Activated CD4-positive, CD25-positive, alpha-beta regulatory T cell treated with anti-CD3 and anti-CD28 coated beads, Interleukin-2, amount 50 U/mL, for 16 hours (primary cell): ENCODE measurements at places on chromosomes 1 and 21.
A peak's percentile ranks its signal among the peaks of the same experiment; 100 is the strongest.

DNA sequence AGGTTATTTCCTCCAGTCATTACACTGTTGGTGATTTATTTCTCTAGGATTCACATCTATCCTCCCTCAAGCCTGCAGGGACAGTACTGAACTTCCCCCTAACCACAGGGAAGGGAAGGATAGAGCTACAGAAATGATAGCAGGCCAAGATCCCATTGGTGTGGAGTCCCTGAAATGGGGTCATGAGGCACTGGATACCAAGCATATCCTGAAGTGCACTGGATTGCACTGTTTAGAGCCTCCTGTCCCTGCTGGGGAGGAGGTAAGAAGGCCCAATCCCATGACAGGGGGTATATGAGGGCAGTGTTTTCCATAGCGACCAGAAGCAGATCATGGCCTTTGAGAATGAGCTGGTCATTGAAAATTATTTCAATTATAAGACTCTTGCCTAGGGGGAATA lies 56.8 kb downstream of the C1orf21 start:
- no peak for DNase-seq

DNA sequence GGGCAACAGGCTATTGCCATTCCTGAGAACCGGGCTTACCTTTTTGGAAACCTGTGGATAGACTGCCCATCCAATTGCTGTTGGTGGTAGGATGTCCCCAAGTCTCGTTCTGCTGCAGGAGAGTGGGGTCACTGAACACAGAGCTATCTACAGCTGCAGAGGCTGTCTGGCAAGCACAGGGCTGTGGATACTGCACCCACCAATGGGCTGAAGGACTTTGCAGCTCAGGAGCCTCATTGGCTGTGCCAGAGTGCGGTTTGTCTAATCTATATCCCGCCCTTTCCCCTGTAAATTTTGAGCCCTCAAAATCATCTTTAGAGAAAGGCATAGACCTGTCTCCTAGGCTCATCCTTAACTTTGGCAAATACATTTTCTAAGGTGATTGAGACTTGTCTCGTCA lies 15.3 kb downstream of the RNF187 start:
- DNase-seq: no peak

- DNase-seq: no peak
Observed at GRCh38 chr1:27600498-27601175, 3.3 kb downstream of the AHDC1 start.

GRCh38 chr21:37072988-37073416 lies at the start of the genes PIGP and TTC3:
Gene PIGP, minus strand, starts transcription at chr21:37073071. Its CDS starts 556 bp downstream, at chr21:37072515.
Gene TTC3, plus strand, starts transcription at chr21:37073254. Its CDS starts 14,004 bp downstream, at chr21:37087258.
- peak; percentile 87 for DNase-seq

GRCh38 chr1:169795687-169796086 lies 980 bp upstream of the METTL18 start:
- DNase-seq: no peak

GRCh38 chr1:160999376-160999775 lies 21.6 kb downstream of the F11R start:
- no peak for DNase-seq

- DNase-seq: no peak
Observed at GRCh38 chr1:161706482-161707347, at the start of gene FCRLA. Gene FCRLA, plus strand, starts transcription at chr1:161707229. Its CDS starts 36 bp downstream, at chr1:161707265.

DNA sequence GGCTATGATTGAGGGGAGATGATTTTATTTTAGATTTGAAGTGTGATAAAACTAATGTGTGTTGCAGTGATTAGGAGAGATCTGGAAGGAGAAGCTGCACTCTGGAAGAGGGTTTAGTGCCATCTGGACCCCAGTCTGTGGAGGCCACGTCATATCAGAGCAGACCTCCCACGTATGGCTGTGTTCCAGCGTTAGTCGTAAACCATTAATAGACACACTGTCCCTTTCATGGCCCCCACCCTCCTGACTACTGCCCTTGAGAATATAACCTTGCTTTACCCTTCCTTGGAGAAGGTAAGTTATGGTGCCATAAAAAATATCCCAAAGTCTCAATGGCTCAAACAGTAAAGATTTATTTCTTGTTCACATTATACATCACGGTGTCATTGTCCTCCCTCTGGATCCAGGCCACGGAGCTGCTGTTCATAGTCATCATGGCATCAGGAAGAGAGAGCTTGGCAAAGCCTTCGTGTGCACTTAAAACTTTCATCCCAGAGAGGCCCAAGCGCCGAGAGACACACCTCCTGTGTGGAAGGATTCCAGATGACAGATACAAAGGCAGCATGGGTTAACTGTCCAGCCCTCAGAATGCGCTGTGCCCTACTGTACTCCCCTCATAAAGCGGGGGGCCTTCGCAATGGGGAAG lies 33.2 kb downstream of the RHOU start:
- no peak for DNase-seq

DNA sequence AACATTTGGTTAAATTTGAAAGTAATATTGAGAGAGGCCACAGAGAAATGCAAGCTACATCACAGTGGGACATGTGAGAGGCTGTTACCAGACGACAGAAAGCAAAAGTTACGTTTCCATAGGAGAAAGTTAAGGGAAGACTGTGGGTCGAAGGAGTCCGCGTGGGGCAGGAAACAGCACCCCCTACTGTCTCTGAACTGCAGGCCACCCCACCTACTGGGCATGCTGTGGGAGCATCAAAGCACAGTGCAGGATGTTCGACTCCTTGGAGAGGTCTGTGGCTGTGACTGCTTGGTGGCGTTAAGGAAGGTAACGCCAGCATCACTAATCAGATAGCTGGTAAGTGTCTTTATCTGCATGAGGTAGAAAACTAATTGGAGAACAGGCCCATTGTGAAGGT lies 123.9 kb downstream of the PTBP2 start:
- no peak for DNase-seq

DNA sequence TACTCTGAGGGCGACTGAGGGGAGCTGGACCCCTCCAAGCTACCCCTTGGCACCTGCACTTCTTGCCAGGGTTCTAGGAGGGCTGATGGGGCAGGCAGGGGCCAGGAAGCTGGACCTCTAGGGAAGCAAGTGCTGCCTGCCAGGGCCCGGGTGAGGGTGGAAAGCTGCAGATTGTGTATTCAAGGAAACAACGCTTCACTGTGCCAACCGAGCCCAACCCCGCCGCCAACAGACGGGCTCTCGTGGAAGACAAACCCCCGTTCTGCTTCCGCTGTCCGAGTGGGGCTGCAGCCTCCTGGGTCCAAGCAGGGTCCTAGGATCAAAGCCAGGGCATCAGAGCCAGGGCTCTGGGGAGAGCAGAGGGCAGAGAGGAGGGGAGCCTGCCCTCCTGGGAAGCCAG lies 3.2 kb downstream of the EFHD2 start:
- no peak for DNase-seq

GRCh38 chr1:231192620-231193163 lies 30.8 kb downstream of the TRIM67 start:
- DNase-seq: no peak

DNA sequence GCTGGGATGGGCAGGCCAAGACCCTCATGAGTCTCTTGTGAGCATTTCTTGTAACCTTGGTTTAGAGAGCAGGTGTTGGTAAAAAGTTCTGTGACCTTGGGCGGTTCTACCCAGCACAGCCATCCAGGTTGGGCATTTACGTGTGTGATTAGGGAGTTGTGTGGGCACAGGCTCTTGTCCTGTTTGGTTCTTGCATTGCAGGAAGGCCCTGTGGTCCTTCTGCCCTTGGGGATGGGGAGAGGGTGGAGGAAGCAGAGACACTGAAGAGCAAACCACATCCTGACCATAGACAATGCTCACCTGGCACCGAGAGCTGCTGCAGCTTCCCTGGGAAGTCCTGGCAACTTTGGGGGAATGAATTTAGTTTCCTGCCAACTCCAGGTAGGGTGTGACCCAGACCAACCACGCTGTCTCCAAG lies 25.6 kb downstream of the RNF187 start:
- no peak for DNase-seq

GRCh38 chr1:198829356-198829755 lies 190.5 kb downstream of the PTPRC start:
- no peak for DNase-seq

DNA sequence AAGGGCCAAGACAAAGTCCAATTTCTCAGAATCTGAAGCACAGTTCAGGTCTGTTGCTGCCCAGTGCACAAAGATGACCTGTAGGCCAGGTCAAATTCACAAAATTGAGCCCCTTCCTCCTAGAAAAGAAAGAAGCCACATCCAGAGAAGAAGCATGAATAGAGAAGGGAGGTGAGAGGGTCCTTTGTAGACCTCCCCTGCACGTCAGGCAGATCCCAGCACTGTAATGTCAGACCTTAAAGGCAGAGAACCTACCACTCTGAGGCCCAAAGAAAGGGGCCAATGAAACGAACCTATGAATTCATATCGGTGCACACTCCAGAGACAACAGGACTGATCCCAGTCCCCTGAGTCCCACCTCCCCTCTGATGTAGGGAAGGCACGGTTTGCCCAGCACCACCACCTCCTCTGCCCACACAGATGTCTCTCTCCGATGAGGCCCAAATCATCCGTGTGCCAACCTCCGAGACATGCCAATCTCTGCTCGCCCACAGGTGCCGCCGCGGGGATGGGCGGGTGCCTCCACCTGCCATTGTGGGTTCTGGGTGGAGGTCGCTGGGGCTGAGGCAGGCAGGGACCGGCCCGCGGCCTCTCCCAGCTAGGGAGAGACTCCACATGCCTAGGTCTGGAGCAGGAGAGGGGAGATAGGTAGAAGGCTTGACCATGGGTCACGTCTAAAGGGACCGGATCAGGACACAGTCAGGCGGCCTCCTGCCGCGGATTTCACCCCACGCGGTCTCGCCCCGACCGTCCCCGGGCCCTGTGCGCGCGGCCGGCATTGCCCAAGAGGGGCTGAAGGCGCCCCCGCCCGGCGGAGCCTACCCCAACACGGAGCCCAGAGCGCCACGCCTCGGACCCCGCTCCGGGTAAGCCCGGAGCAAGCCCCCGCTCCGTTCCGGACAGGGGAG lies 42.1 kb downstream of the RRAGC start:
- no peak for DNase-seq

- no peak for DNase-seq
Observed at GRCh38 chr1:8042134-8042533, 16.0 kb upstream of the ERRFI1 start.

GRCh38 chr1:65233782-65234181 lies 75.6 kb upstream of the DNAJC6 start:
- DNase-seq: no peak

DNA sequence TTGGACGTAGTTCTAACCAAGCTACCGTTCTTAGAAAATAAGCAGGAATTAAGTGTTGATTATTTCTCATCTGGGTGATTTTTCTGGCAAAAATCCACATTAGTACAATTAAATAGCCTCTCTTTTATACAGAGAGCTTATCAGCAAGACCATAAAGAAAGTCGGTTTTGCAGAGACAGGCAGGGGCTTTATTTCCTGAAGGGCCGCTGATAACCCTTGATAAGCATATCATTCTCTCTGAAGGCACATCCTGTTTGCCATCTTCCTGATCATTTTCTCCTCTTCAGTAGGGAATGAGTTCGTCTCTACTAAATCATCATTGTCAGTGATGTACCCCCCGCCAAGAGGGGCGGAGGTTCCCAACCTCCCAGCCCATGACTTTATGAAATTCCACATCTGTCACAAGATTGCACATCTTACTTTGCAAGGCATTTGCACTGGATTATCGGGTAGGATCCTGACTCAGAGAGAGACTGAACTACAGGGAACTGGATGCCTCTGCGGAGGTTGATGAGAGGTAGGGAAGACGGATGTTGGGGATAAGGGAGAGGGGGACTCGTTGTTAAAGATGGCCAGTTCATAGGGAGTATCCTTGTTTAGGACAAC lies 115.7 kb downstream of the KCNJ6 start:
- DNase-seq: no peak

GRCh38 chr1:221556435-221556834 lies 185.5 kb downstream of the DUSP10 start:
- no peak for DNase-seq

- DNase-seq: no peak
Observed at GRCh38 chr1:26350701-26351589, 3.0 kb downstream of the CRYBG2 start.

GRCh38 chr1:205267306-205267902 lies 39.7 kb downstream of the TMCC2 start:
- DNase-seq: no peak

DNA sequence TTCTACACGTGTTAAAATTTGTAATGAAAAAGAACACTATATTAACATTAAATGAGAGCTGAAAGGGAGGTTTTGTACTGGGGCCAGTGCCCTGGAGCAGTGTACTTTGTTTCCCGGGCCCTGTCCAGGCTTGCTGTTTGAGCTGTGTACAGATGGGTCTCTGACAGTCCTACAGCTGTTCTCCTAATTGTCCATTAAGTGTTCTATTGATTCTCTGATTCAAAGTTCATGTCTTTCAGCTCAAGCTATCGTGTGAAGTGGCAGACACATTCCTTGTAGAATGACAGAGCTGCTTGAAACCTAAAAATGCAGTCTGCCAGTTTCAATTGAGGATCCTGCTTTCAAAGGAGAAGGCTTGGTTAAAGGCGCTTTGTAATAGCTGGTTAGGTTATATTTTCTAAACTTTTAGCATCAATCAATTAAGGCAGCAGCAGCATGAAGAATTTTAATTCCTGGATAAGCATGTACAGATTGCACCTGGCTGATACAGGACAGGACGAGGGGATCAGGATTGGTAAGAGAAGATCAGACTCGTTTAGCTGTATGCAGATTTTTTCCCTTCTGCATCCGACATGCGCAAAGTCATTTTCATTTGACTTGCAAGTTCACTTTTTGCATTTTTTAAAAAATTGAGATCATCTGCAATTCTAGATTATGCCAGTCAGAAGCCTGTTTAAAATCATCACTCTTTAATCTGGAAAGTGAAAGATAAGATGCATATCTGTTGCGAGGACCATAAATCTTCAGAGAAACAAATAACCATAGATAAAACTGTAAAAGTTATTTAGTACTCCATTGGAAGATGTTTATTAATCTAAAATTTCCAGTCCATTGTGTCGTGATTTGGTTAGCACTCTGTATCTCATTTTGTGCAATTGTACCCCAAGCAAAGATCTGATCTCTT lies 98.5 kb downstream of the ATG4C start:
- DNase-seq: no peak

GRCh38 chr1:81430236-81430938 lies 370.3 kb upstream of the ADGRL2 start:
- no peak for DNase-seq

DNA sequence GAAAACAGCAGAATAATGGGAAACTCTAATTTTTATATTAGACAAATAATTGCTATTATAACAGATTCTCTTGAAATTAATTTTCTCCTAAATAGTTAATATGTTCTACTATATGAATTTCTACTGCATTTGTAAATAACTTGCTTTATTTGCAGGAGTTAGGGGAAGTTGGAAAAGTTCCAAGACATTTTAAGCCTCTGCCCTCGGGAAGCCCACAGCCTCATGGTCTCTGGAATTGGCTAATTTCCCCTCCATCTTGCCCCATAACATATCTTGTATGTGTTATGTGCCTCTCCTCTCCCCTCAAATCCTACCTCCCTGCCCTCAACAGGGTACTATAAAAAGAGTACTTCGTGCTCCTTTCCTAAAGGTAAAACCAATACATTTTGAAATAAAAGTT lies 271.4 kb upstream of the NR5A2 start:
- no peak for DNase-seq

DNA sequence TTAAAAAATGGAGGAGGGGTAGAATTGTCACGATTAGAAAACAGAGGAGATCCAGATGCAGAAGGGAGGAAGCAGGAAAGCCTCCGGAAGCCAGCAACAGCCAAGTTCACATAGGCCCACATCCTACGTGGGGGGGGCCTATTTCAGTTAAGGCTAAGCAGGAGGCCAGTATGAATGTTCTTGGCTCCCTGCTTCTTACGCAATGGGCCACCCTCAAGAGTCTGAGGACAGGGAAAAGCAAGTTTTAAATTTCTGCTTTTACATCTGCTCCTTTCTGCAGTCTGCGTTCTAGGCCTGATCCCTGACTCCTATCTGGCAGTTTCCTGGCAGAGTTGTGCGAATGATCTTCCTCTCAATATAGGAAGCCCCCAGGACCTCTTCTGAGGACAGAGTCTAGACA lies 30.6 kb downstream of the RABIF start:
- DNase-seq: no peak
